ENCODE measurements at places on chromosomes 5 and 9.

DNA sequence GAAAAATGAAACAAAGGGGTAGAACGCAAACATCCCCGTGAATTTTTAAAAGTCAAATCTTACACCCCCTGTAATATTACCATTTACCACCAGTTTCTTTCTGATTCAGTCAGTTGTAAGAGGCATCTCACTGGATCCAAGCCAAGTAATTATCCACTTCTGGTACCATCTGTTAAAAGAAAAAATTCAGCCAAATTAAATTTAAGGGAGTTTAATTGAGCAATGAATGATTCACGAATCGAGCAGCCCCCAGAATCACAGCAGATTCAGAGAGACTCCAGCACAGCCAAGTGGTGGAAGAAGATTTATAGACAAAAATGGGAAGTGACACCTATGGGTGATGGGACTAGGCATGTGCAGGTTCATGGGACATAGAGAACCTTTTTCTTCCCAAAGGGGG is 29.9 kb upstream of the MTMR12 start:
- no peak for DNase-seq

GRCh38 chr5:174531782-174532191 is 192.6 kb upstream of the MSX2 start:
- no peak for DNase-seq

DNA sequence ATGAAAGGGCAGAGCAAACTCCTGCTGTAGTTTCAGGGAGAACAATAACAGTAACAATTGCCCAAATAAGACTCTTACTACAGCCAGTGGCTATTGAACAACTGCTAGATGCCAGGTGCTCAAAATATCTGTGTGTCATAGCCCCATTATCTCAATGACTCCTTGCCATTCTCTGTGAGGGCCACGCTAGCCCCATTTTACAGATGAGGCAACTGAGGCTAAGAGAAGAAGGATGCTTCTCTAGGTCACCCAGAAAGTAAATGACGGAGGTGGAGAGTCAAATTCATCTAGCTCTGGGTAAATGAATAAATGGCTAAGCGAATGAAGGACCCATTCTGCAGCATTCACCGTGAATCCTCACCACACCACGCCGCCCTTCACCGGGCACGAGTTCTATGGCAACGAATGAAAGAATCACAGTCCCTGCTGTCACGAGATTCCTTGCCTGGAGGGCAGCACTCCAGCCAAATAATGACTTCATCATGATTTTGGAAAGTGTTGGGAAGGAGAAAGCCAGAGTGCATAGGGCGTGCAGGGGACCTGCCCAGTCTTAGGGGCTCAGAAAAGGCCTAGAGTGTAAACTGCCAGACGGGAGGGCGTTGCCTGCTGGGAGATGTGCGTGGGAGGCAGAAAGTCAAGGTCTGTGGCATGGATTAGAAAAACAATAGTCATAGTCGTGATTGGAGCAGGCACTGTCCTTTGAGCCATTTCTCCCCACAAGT is 147.2 kb downstream of the C9orf50 start:
- no peak for DNase-seq

DNA sequence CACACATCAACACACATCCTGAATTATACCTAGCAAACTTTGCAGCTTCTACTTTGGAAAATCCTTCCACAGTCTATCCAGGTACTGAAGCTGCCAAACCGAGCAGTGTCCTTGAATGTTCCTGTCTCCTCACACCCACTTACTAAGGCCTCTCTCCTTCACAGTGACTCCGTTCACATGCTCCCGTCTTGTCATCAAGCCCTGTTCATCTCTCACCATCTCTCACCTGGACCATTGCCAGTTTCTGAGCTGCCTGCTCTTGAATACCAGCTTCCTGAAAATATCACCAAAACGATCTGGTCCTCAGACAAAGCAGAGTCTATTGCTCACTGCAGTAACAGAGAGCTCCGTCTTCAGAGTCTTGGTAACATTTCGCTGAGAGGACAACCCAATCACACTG is 57.4 kb downstream of the GCNT1 start:
- DNase-seq, result no peak

GRCh38 chr5:76938177-76938576 is 14.7 kb upstream of the CRHBP start:
- DNase-seq, result no peak

- DNase-seq, result no peak
These were observed 154.0 kb downstream of the MCTP1 start for GRCh38 chr5:95130941-95131340.

DNA sequence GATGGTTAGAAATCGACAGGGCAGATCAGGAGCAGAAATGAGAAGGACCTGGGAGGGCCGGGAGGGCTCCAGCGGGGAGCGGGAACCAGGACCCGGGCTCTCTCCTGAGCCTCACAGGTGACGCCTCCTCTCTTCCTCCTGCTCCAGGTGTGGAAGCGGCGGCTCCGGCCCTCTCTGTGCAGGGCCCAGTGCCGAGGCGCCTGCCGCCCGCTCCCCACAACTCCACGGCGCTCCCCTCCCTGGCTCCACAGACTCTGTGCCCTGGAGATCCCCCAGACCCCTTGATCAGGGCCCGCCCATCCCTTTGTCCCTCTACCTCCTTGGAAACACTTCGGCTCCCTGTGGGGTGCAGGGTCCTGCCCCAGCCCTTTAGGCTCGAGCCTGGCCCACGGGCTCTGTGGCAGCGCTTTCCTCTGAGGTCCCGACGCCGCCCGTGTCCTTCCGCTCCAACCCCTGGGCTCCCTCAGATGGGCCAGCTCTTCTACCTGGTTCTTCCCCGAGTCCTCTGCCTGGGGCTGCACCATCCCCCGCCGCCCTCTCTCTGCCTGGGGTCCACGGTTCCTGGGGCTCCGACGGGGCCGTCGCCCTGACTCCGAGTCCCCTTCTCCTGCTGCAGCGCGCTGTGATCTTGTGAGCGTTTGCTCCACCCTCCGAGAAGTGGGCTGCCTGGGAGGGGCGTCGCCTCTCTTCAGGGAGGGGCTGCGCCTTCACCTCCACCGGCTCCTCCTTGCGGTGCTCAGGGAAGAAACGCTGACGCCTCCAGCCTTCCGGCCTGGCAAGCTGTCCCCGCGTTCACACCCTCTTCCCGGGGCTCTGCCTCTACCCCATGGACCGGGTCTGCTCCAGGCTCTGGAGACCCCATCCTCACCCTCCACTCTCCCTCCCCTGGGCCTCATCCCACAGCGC is 22.4 kb upstream of the SLC6A3 start:
- no peak for DNase-seq

- no peak for DNase-seq
These were observed 142.0 kb downstream of the FAM114A2 start for GRCh38 chr5:153896701-153897100.

- no peak for DNase-seq
These were observed 192.4 kb downstream of the ARHGEF28 start for GRCh38 chr5:73818357-73818756.

GRCh38 chr5:144230806-144231205 is 60.1 kb downstream of the KCTD16 start:
- DNase-seq, result no peak

DNA sequence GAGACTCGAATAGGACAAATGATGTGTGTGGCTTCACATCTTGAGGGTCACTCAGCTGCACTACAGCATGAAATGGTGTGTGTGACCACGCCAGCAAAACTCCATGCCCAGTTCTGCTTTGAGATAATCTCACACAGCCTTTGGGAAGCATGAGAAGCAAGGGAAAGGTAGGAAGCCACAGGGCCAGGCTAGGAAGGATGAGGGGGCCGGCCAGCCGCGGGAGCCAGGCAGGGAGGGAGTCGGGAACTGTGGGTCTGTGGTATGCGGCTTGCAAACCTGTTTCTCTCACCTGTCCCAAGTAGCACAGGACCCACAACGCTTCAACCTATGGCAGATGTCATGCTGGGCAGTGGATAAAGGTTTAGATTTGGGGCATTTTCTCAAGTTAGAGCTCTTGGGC is 142.0 kb downstream of the HSPA4 start:
- DNase-seq, result no peak

DNA sequence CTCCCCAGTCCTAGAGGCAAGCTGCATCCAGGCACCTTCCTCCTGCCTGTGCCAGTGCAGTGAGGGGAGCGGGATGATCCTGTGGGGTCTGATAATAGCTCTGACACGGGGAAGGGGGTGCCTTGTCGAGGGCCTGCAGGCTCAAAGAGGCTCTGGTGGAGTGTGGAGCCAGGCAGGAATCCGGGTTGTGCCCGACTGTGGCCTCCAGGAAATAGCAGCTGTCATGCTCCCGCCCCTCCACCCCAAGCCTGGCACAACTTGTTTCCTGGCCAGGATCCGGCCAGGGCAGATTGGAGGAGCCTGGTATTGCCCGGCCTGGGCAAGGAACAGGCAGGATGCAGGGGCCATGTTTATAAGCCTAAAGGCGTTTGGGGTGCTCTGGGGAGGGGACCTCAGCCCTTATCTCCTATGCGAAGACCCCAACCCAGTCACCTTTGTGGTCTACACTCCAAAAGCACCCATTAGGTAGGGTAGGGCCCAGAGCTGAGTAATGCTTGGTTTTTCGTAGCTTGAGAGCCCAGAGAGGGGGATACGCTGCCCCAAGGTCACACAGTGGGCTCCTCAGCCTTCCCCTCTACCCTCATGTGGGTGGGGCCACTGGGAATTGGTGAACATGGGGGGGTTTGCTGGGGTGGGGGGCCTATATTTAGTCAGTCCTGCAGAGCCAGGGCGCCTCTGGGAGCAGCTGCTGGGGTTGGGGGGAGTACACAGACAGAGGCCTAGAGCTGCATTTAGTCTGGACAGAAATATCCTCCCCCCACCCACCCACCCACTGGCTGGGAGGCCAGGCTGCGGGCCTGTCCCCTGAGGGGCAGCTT is 12.2 kb downstream of the CXXC5 start:
- no peak for DNase-seq

- DNase-seq, result no peak
These were observed 49.8 kb downstream of the PRRC1 start for GRCh38 chr5:127567026-127567768.
